ENCODE measurements at places on chromosomes 12 and 14. TPM values are rescaled to one million over a fixed set of nuclear protein-coding genes. Genes with fewer than 3 reads are reported as not detected.
A peak's percentile ranks its signal among the peaks of the same experiment; 100 is the strongest.

The KRT2 gene
- not detected for total RNA-seq

The KCNC2 gene
- not detected for total RNA-seq

GRCh38 chr12:40226705-40227104 is 1.9 kb downstream of the LRRK2 start:
- peaks cover 19% of the 10 kb centered on the region for H3K27me3 ChIP-seq
- H3K4me1 ChIP-seq = peaks cover 19% of the 10 kb centered on the region
- no peaks in the 10 kb centered on the region for H3K36me3 ChIP-seq
- no peak overlapping the region for H3K27ac ChIP-seq
- H3K4me3 ChIP-seq = no peak overlapping the region

GRCh38 chr14:31541702-31542101 is 19.5 kb upstream of the NUBPL start:
- no peaks in the 10 kb centered on the region for H3K36me3 ChIP-seq
- no peak for DNase-seq
- H3K27ac ChIP-seq = no peak overlapping the region

DNA sequence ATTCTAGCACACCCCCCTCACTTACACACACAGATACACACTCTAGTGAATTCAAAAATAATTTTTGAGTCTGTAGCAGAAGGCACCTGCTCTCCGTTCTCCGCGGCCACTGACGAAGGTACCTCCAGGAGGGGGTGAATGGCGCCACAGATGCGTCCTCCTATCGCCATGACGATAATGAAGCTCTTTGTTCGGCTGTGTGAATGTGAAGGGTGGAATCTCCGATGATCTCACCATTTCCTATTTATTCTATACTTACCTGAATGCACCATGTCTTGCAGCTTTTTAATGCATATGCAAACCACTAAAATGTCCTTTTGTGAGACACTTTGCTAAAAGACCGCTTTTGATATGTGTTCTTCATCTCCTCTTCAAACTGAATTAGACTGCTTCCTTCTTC is 162.7 kb downstream of the EGLN3 start:
- no peak for DNase-seq
- H3K4me1 ChIP-seq = peaks cover 6% of the 10 kb centered on the region
- H3K27me3 ChIP-seq = peaks cover 4% of the 10 kb centered on the region
- no peak overlapping the region for H3K4me3 ChIP-seq
- H3K27ac ChIP-seq = no peak overlapping the region

- no peaks in the 10 kb centered on the region for H3K27me3 ChIP-seq
- peaks cover 4% of the 10 kb centered on the region for H3K36me3 ChIP-seq
- no peak for DNase-seq
- H3K4me1 ChIP-seq = no peaks in the 10 kb centered on the region
- H3K27ac ChIP-seq = peak overlapping the region; percentile 19
- no peak overlapping the region for H3K4me3 ChIP-seq
Observed at GRCh38 chr14:72763892-72764291, 130.0 kb downstream of the DPF3 start.

- H3K36me3 ChIP-seq = peaks cover 39% of the 10 kb centered on the region
- H3K4me1 ChIP-seq = no peaks in the 10 kb centered on the region
- no peaks in the 10 kb centered on the region for H3K27me3 ChIP-seq
- no peak overlapping the region for H3K4me3 ChIP-seq
Observed at GRCh38 chr12:131783915-131784541, 44.2 kb upstream of the MMP17 start.

All from cardiac muscle cell (in vitro differentiated cells and primary cell).